ENCODE measurements at places on chromosomes 16 and 17. TPM values are rescaled to one million over a fixed set of nuclear protein-coding genes. Genes with fewer than 3 reads are reported as not detected.

Gene CACNG4
- not detected for total RNA-seq

Gene ZNF319
- 2.3 TPM for total RNA-seq

Gene CA4
- not detected for total RNA-seq

Gene GNAO1
- not detected for total RNA-seq

Gene KRT9
- not detected for total RNA-seq

Gene KRTAP1-1
- not detected for total RNA-seq

Gene RAMP2
- 0.27 TPM for total RNA-seq

Gene KRTAP3-1
- total RNA-seq: not detected

Gene TBC1D3G
- total RNA-seq: not detected

Gene C17orf78
- not detected for total RNA-seq

Gene TBC1D26
- total RNA-seq: not detected

Gene LRRC37A
- 2.3 TPM for total RNA-seq

Gene PIK3R5
- not detected for total RNA-seq

Gene MRPL10
- total RNA-seq: 5.8 TPM

Gene TP53TG3B
- not detected for total RNA-seq

Gene CTRL
- total RNA-seq: 0.27 TPM

Gene UTS2R
- total RNA-seq: not detected

Gene RUSF1
- 45.5 TPM for total RNA-seq

Gene DNAAF8
- not detected for total RNA-seq

Gene SDR42E2
- total RNA-seq: not detected

Gene KRTAP2-3
- not detected for total RNA-seq

Gene DHX58
- 24.3 TPM for total RNA-seq

Gene HBA2
- total RNA-seq: not detected

Gene GCGR
- total RNA-seq: not detected

Gene C16orf86
- 14.8 TPM for total RNA-seq

Gene CHTF18
- 20.0 TPM for total RNA-seq

Gene ABCA3
- 1.8 TPM for total RNA-seq

Gene SERPINF2
- total RNA-seq: 0.18 TPM

Gene FBXL16
- under 0.01 TPM for total RNA-seq

Gene GDPD3
- total RNA-seq: 1.5 TPM

Gene OR4D1
- total RNA-seq: not detected

Gene SLC35G6
- total RNA-seq: not detected

Gene PRSS36
- total RNA-seq: 3.8 TPM

Gene ZPBP2
- not detected for total RNA-seq

Gene CRLF3
- total RNA-seq: 14.1 TPM

Gene CES3
- total RNA-seq: not detected

Gene LITAFD
- total RNA-seq: not detected

Gene EFNB3
- 0.90 TPM for total RNA-seq

Gene LRRC46
- total RNA-seq: not detected

Gene MYH1
- 0.08 TPM for total RNA-seq

Gene LCAT
- total RNA-seq: 2.7 TPM

Gene SULT1A2
- total RNA-seq: not detected

Gene C16orf92
- total RNA-seq: not detected

Measured in fibroblast of the aortic adventitia (primary cell).